ENCODE measurements at places on chromosomes 11 and 22.

DNA sequence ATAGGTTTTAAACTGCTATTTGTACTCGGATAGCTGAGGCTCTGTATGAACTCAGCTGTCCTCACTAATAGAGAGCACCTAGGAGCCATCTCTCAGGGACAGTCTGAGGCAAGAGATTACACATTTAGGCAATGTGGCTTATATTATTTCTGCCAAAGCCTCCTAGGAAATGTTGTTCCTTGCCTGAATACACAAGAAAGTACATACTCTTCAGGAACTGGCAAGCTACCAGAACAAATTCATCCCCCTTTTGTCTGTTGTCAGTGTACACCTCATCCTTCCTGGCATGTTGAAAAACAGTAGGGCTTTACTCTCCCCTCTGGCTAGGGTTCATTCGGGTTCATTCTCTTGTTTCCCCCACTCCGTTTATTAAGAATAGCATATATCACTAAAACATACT lies 615.9 kb upstream of the FAT3 start:
- DNase-seq, result no peak

DNA sequence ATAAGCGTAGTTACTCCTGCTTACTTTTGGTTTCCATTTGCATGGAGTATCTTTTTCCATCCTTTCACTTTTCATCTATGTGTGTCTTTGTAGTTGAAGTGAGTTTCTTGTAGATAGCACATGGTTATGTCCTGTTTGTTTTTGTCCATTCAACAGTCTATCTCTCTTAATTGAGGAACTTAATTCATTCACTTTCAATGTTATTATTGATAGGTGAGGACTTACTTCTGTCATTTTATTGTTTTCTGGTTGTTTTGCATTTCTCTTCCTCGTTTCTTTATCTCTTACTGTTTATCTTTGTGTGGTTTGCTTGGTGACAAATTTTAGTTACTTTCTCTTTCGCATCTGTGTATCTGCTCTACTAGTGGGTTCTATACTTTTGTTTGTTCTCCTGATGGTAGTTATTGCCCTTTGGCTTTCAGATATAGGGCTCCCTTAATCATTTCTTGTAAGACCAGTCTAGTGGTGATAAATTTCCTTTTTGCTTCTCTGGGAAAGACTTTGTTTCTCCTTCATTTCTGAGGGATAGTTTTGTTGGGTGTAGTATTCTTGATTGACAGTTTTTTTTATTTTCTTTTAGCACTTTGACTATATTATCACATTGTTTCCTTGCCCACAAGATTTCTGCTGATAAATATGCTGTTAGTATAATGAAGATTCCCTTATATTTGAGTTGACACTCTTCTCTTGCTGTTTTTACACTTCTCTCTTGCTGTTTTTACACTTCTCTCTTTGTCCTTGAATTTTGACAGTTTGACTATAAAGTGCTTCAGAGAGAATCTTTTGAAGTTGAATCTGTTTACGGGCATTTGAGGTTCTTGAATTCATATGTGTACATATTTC lies 9.0 kb upstream of the RAG1 start:
- no peak for DNase-seq

DNA sequence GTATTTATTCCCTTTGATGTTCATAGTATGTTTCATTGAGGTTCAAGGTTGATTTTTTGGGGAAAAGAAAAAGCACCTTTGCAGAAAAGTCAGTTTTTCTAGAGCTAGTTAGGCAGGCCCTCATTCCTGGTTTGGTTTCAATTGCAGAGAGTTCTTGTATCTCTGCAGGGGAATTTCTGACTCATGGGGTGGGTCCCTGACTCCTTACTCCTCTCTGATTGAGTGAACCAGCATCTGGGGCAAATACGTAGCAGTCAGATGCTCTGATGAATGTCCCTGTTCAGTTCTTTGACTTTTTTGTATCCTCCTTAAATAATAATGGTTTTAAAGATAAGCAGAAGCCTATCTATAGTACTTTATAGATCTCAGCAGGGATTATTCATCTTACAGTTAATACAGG lies 7.7 kb upstream of the NCR3LG1 start:
- no peak for DNase-seq

GRCh38 chr22:17893900-17894535 lies 119.7 kb upstream of the BID start:
- DNase-seq, result no peak

GRCh38 chr11:122922893-122923292 lies 40.3 kb downstream of the JHY start:
- no peak for DNase-seq

- no peak for DNase-seq
These were observed 42.1 kb downstream of the RTL6 start for GRCh38 chr22:44455963-44456358.

- DNase-seq, result peak; percentile 77
These were observed 4.7 kb downstream of the FEN1 start for GRCh38 chr11:61797263-61797944.

GRCh38 chr11:19929655-19930054 lies 217.0 kb downstream of the NAV2 start:
- DNase-seq, result no peak

DNA sequence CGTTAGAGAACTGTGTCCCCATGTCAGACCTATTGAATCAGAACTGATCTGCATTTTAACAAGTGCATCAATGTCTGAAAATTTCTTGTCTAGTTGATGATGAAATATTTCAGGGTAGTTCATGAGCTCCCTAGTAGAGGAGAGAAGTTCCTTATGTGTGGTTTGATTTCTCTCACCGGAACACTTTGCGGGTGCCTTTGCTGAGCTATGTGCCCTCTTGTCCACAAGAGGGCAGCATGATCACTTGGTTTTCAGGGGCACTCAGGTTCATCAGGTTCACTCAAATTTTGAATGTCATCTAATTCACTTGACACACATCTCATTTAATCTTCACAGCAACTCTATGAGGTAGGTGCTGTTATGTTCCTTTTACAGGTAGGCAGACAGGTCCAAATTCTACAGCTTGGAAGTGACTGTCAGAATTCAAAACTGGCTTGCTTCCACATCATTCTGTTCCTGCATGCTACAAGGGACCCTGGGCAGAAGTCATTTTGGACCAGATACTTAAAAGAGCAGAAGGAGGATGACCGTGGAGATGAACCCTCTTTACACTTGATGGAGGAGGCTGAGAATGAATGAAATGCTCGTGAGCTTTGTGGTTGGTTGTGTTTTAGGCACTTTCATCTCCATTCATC lies 55.6 kb downstream of the P4HA3 start:
- peak; percentile 86 for DNase-seq

DNA sequence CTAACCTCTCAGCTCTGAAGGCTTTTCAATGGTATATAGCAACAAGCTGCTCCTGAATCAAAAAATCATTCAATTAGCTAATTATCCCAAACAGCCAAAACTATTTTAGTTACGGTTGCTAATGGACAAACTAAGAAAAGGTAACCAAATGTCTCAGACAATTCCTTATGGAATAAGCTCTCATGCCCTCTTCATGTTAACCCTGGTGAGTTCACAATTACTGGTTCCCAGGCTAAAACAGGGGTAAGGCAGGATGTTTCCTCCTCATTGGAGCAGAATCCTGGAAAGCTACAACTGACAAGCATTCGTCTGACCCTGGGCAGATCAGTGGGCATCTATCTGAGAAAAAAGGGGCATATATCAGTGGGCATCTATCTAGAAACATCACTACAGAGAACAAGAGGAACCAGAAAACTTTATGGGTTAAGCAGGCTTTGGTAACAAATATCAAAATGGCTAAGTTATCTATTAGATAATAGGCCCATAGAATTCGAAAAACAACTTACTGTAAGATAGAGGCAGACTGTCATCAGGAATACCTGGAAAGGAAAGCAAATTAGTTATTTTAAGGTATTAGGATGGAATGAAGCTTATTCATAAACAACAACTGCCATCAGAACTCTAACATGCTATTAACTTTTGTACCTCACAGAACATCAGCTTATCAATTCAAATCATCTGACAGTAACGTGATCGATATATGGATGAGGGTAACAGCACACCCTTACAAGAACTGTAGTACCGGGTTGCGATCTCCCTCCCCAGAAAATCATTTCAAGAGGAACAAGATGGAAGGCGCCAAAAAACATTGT lies 14.8 kb upstream of the WDR74 start:
- no peak for DNase-seq

GRCh38 chr22:41555325-41555982 lies 5.4 kb upstream of the CSDC2 start:
- no peak for DNase-seq

DNA sequence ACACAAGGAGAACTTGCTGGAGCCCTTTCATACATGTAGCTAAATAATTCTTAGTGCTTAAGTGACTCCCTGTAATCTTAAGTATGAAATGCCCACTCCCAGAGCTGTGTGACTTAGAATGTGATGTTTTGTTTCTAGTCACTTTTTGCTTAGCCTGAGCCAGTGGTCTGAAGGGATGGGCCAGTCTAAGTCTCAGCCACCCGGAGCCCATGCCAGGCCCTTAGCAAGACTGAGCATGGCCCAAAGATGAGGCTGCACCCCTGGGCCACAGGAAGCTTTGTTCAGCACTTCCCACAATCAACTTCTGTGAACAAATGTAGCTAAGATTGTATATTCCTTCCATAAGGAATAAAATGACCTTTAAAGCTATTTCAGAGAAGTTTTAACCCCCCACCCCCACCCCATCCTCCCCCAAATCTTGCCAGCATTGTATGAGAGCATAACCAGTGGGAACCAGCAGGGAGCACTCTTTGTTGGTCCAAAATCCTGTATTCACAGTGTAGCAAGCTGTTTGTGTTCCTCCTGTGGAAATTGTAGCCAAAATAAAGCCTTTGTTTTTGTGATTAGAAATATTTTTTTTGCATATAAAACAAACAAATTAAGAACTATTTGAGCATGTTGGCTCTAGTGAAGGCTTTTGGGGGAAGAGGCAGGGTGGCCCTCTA lies 73.8 kb upstream of the GAL start:
- no peak for DNase-seq

- DNase-seq, result no peak
These were observed 2.3 kb upstream of the AIFM3 start for GRCh38 chr22:20964799-20965103.

DNA sequence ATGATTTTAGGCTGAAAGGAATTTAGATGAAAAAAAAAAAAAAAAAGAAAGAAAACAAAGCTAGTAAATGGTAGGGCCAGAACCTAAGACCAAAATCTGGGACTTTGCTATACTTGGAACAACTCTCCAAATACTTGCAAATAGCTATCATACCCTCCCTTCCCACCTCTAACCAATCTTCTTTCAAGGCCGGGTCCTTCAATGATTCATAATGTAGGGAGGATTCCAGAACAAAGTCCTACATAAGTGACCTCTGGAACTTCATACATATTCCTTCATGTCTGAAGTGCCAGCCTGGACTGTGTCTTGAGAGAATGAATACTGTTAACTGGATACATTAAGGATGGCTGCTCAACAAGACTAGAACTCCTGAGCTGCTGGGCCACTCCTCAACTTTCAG lies 9.9 kb downstream of the STK33 start:
- no peak for DNase-seq

DNA sequence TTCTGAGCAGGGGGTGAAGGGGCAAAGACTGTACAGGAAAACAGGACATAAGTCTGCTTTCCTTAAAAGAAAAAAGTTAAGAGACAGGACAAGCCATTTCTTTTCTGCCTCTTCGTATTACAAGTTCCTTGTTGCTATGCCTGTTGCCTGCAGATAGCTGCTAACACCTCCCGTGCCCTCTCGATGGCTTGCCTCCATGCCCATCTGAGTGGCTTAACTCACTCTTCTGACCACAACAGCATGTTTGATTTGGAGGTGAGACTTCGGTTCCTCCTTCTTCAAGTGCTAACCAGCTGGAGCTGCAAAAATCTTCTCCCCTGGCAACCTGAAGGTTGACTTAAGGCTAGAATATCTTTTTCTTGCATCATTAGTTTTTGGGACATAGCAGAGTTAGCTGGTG lies 103.1 kb downstream of the PRR5L start:
- peak; percentile 33 for DNase-seq

- DNase-seq, result no peak
These were observed 112.0 kb downstream of the PKNOX2 start for GRCh38 chr11:125276619-125276976.

DNA sequence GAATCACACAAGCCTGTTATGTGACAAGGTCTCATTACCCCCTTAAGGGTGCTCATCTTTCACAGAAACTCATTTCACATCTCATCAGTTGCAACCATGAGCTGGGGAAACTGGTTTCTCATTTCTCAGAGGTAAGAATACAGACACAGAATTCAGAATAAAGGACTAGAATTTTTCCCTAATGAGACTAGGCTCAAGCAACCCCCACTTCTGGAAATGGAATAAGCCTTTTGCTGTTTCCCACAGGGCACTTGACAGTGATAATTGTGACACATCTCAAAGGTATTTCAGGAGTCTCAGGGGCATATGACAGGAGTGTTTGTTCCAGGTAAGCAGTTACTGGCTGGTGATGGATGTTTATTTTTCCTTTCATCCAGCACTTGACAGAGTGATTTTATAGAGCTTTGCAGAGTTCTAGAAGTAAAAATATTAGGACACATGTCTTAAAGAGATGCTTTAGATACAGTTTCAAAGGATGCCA lies 112.9 kb upstream of the DDI1 start:
- DNase-seq, result no peak

- no peak for DNase-seq
These were observed 72.4 kb upstream of the TMEM45B start for GRCh38 chr11:129743112-129743815.

- no peak for DNase-seq
These were observed at the start of gene OR6A2 for GRCh38 chr11:6799402-6799801. Gene OR6A2, minus strand, starts transcription at chr11:6799689. Its CDS starts 3,981 bp downstream, at chr11:6795708.

DNA sequence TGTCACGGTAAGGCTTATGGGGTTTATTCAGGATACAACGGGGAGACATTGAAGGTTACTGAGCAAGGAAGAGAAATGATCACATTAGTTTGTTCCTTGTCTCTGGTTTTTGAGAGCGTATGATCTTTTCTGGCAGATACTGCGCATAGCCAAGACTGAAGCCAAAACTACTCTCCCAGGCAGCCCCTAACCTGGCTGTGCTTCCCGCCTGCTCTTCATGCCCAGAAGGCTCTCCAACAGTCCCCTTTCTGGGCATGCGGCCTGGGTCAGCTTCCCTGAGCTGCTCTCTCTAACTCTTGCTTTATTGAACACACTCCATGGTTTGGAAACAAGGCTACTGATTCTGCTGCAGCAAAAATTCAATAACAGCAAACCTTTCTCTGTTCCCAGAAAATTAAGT lies 306.6 kb downstream of the BUD13 start:
- no peak for DNase-seq

- peak; percentile 33 for DNase-seq
These were observed 275.0 kb upstream of the SESN3 start for GRCh38 chr11:95505927-95506426.

DNA sequence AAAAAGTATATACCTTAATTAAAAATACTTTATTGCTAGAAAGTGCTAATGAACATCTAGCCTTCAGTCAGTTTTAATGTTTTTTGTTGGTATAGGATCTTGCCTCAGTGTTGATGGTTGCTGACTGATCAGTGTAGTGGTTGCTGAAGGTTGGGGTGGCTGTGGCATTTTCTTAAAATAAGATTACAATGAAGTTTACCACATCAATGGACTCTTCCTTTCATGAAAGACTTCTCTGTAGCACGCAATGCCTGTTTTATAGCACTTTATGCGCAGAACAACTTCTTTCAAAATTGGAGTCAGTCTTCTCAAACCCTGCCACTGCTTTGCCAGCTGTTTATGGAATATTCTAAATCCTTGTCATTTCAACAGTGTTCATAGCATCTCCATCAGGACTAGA lies 50.6 kb downstream of the LDLRAD3 start:
- DNase-seq, result no peak

Data from KBM-7 (cell line).